ENCODE measurements at places on chromosomes 11 and 22.
A peak's percentile ranks its signal among the peaks of the same experiment; 100 is the strongest.

DNA sequence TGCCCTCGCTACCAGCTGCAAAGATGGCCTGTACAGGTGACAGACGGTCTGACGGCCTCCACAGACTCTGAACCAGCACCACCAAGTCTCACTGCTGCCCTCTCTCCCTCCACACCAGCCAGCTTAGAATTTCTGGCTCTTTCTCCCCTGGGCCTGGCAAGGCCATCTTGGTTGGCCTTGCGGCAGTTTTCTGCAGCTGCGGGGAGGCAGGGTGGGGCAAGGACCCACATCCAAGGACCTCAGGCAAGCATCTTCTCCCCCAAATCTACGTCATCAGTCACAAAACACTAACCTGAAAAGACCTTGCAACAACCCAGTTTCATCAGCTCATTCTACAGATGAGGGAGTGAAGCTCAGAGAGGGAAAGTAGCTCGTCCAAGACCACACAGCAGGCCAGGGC lies 11.7 kb upstream of the POLDIP3 start:
- H3K36me3 ChIP-seq: no peaks in the 10 kb centered on the region
- H3K4me3 ChIP-seq: no peak overlapping the region
- H3K27me3 ChIP-seq: peaks cover 2% of the 10 kb centered on the region

GRCh38 chr22:46280999-46281623 lies 13.3 kb downstream of the TTC38 start:
- H3K27me3 ChIP-seq: no peaks in the 10 kb centered on the region
- no peak for DNase-seq
- peaks cover 11% of the 10 kb centered on the region for H3K36me3 ChIP-seq
- H3K27ac ChIP-seq: no peak overlapping the region
- no peak overlapping the region for H3K4me3 ChIP-seq
- no peaks in the 10 kb centered on the region for H3K4me1 ChIP-seq

- H3K27me3 ChIP-seq: peaks cover 3% of the 10 kb centered on the region
- no peak overlapping the region for H3K4me3 ChIP-seq
- peaks cover 37% of the 10 kb centered on the region for H3K4me1 ChIP-seq
- no peak for DNase-seq
- no peaks in the 10 kb centered on the region for H3K36me3 ChIP-seq
Observed at GRCh38 chr11:126361400-126361799, 5.9 kb downstream of the ST3GAL4 start.

DNA sequence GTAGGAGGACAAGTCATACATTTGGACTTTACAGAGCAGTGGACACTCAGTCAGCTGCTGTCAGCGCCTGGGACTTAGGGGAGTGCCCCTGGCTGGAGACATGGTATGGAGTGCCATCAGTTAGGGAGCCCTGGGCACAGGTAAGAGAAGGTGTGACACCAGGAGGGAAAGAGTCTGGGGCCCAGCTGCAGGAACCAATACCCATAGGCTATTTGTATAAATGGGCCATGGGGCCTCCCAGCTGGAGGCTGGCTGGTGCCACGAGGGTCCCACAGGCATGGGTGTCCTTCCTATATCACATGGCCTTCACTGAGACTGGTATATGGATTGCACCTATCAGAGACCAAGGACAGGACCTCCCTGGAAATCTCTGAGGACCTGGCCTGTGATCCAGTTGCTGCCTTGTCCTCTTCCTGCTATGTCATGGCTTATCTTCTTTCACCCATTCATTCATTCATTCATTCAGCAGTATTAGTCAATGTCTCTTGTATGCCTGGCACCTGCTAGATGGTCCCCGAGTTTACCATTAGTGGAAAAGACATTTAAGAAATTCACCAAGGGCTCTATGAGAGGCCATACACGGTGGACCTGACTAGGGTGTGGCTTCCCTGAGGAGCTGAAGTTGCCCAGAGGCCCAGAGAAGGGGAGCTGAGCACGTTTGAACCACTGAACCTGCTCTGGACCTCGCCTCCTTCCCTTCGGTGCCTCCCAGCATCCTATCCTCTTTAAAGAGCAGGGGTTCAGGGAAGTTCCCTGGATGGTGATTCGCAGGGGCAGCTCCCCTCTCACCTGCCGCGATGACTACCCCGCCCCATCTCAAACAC lies 850 bp upstream of the MIF start:
- H3K36me3 ChIP-seq: no peaks in the 10 kb centered on the region
- peak overlapping the region; percentile 84 for H3K4me3 ChIP-seq
- peaks cover 20% of the 10 kb centered on the region for H3K27me3 ChIP-seq
- peak overlapping the region; percentile 93 for H3K27ac ChIP-seq

DNA sequence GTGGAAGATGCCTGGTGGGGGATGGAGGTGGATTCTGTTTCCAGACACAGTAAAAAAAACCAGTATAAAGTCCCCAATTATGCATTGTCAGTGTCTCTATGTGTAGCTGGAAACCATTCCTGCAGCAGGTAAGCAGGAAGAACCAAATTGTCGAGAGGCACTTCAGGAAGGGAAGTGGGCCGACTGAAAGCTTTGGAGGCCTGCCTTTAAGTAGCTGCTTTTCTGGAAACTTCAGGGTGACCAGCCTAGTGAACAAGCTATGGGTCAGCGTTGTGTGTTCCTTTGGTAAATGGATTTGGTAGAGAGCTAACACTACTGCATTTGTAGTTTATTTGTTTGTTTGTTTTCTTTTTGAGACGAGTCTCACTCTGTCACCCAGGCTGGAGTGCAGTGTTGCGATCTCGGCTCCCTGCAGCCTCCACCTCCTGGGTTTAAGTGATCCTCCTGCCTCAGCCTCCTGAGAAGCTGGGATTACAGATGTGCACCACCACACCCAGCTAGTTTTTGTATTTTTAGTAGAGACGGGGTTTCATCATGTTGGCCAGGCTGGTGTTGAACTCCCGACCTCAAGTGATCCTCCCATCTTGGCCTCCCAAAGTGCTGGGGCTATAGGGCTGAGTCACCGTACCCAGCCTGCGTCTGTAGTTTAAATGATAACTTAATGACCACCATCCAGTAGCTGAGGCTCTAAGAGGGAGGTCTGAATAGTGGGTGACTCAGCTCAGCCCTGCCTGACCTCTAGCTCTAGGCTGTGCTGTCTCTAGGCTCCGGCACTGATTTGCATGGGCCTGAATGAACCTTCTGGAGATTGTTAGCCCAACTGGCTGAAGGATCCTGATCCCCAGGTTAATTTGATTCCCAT lies 12.8 kb downstream of the PTPRJ start:
- no peak for DNase-seq
- no peak overlapping the region for H3K4me3 ChIP-seq
- H3K4me1 ChIP-seq: no peaks in the 10 kb centered on the region
- no peak overlapping the region for H3K27ac ChIP-seq
- peaks cover 4% of the 10 kb centered on the region for H3K27me3 ChIP-seq
- H3K36me3 ChIP-seq: no peaks in the 10 kb centered on the region

DNA sequence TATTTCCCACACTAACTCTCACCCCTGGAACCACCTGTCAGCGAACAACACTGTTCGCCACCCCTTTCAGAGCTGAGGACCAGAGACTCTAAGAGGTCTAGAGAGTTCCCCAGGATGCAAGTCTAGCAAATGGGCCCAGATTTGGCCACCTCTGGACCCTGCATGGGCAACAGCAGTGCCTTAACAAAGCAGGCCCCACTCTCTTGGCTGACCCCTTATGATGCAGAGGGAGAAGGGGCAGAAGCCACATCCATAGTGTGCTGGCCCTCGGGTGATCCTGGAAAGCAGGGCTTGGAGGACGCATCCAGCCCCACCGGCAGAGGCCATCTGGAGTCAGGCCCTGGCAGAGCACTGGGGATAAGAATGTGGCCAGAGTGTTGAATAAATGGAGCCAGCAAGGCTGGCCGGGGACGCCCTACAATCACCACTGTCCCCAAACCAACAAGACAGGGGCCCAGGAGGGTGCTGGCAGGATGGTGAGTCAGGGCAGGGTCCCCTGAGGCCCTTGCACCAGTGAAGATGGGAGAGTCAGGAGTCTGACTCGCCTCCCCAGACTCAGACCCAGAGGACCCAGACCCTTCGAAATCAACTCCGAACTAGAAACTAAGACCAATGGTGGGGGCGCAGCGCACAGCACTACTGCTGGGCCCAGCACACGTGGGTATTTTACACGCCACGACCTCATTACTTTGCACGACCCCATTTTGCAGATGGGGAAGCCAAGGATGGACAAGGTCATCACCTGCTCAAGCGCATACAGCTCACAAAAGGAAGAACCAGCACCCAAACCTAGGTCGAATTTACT lies 6.5 kb downstream of the CSNK1E start:
- H3K27me3 ChIP-seq: peaks cover 2% of the 10 kb centered on the region
- H3K36me3 ChIP-seq: no peaks in the 10 kb centered on the region
- H3K4me1 ChIP-seq: peaks cover 48% of the 10 kb centered on the region
- no peak overlapping the region for H3K4me3 ChIP-seq
- no peak for DNase-seq
- H3K27ac ChIP-seq: no peak overlapping the region

- peaks cover 9% of the 10 kb centered on the region for H3K27me3 ChIP-seq
- H3K4me3 ChIP-seq: no peak overlapping the region
- H3K27ac ChIP-seq: no peak overlapping the region
Observed at GRCh38 chr22:36862251-36863242, 1.7 kb downstream of the NCF4 start.

GRCh38 chr22:23909296-23909898 lies 15.2 kb downstream of the MIF start:
- DNase-seq: no peak
- H3K36me3 ChIP-seq: no peaks in the 10 kb centered on the region
- H3K27me3 ChIP-seq: peaks cover 21% of the 10 kb centered on the region
- H3K4me1 ChIP-seq: peaks cover 58% of the 10 kb centered on the region
- no peak overlapping the region for H3K4me3 ChIP-seq

GRCh38 chr22:39699631-39700360 lies 129.2 kb downstream of the CACNA1I start:
- no peak overlapping the region for H3K4me3 ChIP-seq
- H3K36me3 ChIP-seq: no peaks in the 10 kb centered on the region
- H3K4me1 ChIP-seq: peaks cover 12% of the 10 kb centered on the region
- H3K27me3 ChIP-seq: peaks cover 2% of the 10 kb centered on the region

DNA sequence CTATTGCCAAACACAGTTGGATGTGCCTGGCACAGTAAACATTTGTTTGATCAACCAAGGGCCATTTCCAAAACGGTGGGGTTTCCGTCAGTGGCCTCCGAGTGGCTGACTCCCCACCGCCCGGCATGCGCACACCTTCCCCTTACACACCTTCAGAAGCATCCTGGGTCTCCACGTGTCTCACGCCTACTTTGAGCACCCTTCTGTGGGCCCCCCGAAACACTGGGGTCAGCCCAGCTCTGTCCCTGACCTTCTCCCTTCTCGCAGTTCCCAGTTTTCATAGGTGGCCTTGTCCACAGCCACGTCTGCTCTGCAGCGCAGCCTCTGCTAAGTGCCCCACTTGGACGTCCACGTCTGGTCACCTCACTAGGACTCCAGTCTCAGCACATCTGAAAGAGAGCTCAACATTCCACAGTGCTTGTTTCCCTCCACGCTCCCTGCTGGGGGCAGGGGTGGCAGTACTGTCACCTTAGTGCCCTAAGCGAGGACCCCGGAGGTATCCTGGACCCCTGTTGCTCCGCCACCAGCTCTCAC lies 13.2 kb upstream of the SHANK2 start:
- peaks cover 3% of the 10 kb centered on the region for H3K36me3 ChIP-seq
- no peak overlapping the region for H3K27ac ChIP-seq
- peaks cover 2% of the 10 kb centered on the region for H3K4me1 ChIP-seq
- no peak overlapping the region for H3K4me3 ChIP-seq
- no peak for DNase-seq

DNA sequence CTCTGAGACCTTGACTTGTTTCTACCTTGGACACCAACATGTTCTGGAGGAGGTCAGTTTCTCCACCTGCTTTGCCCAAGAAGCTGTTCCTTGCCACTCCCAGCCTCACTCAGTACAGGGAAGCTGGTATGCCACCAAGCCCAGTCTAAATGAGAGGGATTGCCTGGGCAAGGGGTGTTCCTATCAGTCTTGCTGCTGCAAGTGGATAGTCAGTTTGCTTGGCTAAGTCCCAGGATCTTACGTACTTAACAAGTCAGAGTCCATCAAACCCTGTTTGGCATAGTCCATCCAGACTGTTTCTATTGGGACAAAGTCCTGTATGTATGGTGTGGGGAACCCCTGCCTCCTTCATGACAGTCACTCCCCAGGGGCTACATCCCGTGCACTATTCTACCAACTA lies 66.6 kb downstream of the RPL27A start:
- DNase-seq: no peak
- peaks cover 2% of the 10 kb centered on the region for H3K27me3 ChIP-seq
- no peaks in the 10 kb centered on the region for H3K4me1 ChIP-seq
- H3K4me3 ChIP-seq: no peak overlapping the region
- no peak overlapping the region for H3K27ac ChIP-seq
- H3K36me3 ChIP-seq: no peaks in the 10 kb centered on the region

DNA sequence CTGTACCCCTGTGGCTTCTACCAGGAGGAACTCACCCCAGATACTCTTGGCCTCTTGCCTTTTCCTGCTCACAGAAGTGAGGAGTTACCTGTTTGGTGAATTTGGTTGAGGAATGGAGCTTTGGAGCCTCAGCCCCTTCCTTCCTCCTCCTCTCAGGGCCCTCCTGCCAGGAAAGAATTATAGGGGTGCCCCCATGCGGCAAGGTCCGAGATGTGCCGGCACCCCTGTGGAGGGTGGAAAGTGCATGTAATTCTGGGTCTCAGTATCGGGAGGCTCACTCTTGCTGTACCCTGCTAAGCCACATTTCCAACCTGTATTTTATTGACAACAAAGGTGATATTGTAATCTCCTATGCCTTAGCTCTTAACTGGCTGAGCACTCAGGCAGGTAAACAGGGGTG lies 13.7 kb upstream of the IGSF22 start:
- DNase-seq: no peak
- H3K4me1 ChIP-seq: no peaks in the 10 kb centered on the region
- H3K4me3 ChIP-seq: no peak overlapping the region
- peaks cover 7% of the 10 kb centered on the region for H3K27me3 ChIP-seq
- H3K36me3 ChIP-seq: no peaks in the 10 kb centered on the region
- no peak overlapping the region for H3K27ac ChIP-seq

- H3K27ac ChIP-seq: no peak overlapping the region
- no peak overlapping the region for H3K4me3 ChIP-seq
- H3K36me3 ChIP-seq: peaks cover 5% of the 10 kb centered on the region
- H3K4me1 ChIP-seq: no peaks in the 10 kb centered on the region
- no peak for DNase-seq
- no peaks in the 10 kb centered on the region for H3K27me3 ChIP-seq
Observed at GRCh38 chr22:48923165-48923865, 904.4 kb downstream of the BRD1 start.

- peaks cover 6% of the 10 kb centered on the region for H3K27me3 ChIP-seq
- DNase-seq: peak; percentile 25
- no peak overlapping the region for H3K27ac ChIP-seq
- H3K4me1 ChIP-seq: peaks cover 21% of the 10 kb centered on the region
Observed at GRCh38 chr11:20022363-20023081, 137.8 kb downstream of the DBX1 start.

DNA sequence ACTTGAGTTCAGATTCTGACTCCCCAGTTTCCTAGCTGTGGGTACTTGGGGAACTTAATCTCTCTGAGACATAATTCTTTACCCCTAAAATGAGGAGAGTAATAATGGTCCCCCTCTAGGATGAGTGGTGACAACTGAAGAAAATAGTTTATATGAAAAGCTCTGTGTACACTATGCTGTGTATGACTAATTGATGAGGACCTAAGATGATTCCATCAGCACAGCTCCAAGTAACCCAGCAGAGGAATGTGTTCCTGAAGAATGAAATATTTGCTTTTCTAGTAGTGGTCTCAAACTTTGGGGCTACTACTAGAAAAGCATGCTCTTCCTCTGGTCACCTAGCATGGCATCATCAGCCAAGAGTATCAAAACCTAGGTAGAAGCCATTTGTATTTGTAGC lies 217.3 kb upstream of the NARS2 start:
- no peak overlapping the region for H3K27ac ChIP-seq
- no peaks in the 10 kb centered on the region for H3K27me3 ChIP-seq
- no peak for DNase-seq
- peaks cover 20% of the 10 kb centered on the region for H3K4me1 ChIP-seq
- H3K36me3 ChIP-seq: peaks cover 16% of the 10 kb centered on the region
- no peak overlapping the region for H3K4me3 ChIP-seq

- DNase-seq: no peak
- H3K27me3 ChIP-seq: no peaks in the 10 kb centered on the region
- H3K4me1 ChIP-seq: peaks cover 8% of the 10 kb centered on the region
Observed at GRCh38 chr11:111535281-111535680, 5.2 kb upstream of the LAYN start.
